Activated T-helper 1 cell treated with anti-CD3 and anti-CD28 coated beads, Interleukin-12 subunit alpha, Interleukin-12 subunit beta, Interleukin-2, Interleukin-4 antibody, amounts not matched to agents 30 ng/mL and 10 ng/mL and 1 ng/mL, durations not matched to agents 14 hours and 24 hours and 36 hours (primary cell): ENCODE measurements at places on chromosomes 6 and 20.

GRCh38 chr6:19873031-19873430 is 35.9 kb downstream of the ID4 start:
- no peak for DNase-seq

GRCh38 chr6:66057034-66057433 is 350.0 kb upstream of the EYS start:
- no peak for DNase-seq

GRCh38 chr6:63278916-63279315 is 40.9 kb downstream of the LGSN start:
- DNase-seq, result no peak

- no peak for DNase-seq
Observed at GRCh38 chr6:136506124-136506799, 44.0 kb downstream of the MAP7 start.

GRCh38 chr6:41371461-41371991 is 36.1 kb downstream of the NCR2 start:
- DNase-seq, result no peak

- DNase-seq, result no peak
Observed at GRCh38 chr6:30741789-30742315, 635 bp downstream of the FLOT1 start.

DNA sequence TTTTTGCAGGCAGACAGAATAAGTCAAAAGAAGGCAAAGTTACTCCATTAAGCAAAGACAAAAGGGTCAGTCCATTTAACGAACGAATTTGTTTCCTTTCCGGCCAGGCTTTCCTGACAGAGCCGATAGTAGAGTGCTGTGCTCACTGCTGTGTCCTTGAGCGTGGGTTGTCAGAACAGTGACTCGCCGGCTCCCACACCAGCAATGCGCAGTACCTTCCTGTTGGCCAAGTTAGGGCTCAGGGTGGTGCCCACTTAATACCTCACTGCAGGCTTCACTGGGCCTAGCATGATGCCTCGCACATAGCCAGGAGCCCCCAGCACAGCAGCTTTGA is 294.7 kb downstream of the FOXC1 start:
- DNase-seq, result no peak

- no peak for DNase-seq
Observed at GRCh38 chr6:162408826-162409535, 318.6 kb downstream of the PRKN start.

GRCh38 chr6:5905431-5906339 is 101.0 kb downstream of the NRN1 start:
- DNase-seq, result no peak

DNA sequence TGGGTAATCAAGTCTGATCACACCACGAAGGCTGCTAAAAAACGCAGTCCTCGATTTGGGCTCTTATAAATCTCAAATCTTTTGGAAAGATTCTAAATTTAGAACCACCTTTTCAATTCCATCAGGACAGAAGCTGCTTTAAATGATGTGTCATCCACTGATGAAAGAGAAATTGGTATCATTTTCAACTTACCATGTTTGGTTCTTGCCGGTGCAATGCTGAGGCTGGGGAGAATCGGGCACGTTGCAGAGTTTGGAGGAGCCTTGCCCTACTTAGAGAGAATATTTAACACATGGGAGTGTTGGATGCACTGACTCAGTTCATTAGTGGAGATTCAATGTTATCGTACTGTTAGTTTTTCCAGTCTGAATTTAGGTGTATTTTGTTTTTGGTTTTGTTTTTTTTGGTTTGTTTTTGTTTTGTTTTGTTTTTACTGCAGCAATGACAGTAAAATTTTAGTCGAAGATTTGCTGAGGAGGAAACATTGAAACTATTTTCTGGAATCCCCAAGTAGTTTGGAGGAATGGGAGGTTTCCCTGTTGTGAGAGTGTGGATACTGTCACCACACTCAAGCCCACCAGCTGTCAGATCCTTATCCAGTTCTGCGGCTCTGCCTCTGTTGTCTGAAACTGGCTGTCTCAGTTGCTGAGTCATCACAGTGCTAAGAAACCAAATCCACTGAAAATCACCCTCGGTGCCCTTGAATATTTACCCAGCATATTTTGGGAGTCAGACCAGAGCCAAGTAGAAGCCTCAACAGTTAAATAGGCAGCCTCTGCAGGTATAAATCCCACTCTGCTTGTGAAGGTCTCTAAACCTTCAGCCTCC is 497.0 kb downstream of the BTBD3 start:
- DNase-seq, result no peak

- no peak for DNase-seq
Observed at GRCh38 chr20:36850759-36851158, 25.2 kb upstream of the TLDC2 start.

DNA sequence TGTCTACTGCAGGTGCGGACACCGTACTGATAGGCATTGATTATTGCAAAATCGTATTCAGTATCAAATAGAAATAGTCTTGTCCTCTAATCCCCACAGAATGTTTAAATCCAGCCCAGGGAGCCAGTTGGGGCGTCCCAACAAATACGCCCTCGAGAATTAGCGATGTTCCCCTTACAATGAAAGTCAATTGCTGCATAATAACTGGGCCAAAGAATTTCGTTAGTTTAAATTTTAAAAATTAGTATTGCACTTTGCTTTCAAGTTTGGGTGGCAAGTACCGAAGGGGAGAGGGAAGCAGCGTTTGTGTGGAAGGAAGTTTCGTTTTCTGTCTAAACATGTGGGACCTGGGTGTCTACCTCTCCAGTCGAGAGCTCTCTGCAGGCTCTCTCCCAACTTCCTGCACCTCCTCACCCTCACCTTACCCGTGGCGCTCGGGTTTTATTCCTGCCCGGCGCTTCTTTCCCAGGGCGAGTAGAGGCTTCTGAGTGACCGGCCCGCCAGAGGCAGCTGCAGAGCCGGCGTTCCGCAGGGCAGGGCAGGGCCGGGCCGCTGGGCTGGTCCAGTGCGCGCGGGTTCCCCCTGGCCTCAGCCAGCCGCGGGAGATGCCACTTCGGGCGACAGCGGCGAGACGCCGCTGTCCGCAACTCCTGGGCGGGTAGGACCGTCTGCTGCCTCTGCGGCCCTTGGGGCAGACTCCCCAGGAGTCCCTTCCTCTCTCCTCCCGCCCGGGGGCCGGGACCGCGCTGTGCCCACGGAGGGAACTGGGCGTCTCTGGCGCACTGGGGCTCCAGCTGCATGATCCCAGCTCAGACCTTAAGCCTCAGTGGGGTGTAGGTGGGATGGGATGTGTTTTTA is 862 bp upstream of the TFAP2C start:
- DNase-seq, result no peak

GRCh38 chr20:8964959-8965562 is 103.8 kb upstream of the PLCB4 start:
- no peak for DNase-seq

- no peak for DNase-seq
Observed at GRCh38 chr6:101086473-101086872, 205.3 kb upstream of the ASCC3 start.

GRCh38 chr6:43089874-43090558 is 13.9 kb downstream of the PTK7 start:
- no peak for DNase-seq

- DNase-seq, result no peak
Observed at GRCh38 chr6:88167352-88167937, 1.3 kb upstream of the CNR1 start.

DNA sequence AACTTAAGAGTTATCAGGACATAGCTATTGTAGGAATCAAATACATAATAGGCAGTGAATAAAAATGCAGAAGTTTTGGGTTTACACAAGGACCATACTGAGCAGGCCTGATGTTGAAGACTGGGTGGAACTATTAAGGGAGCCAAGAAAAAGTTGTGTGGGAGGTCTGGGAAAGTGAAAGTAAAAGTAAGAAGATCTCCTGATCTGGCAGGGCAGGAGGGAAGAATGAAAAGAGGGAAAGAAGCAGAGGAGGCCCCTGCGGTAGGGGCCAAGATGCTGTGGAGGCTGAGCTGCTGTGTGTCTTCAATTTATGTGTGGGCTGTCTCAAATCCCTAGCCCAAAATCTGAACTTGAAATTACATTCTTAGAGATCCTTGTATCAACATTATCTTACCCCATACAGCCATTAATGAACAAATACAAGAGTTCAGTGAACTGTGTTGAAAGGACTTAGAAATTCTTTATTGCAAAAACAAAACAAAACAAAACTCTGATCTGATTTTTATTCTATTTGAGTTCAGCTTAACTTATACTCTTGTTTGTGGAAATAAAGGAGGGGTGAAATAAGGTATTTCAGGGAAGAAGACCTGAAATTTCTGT is 1183.8 kb downstream of the HACE1 start:
- DNase-seq, result no peak

DNA sequence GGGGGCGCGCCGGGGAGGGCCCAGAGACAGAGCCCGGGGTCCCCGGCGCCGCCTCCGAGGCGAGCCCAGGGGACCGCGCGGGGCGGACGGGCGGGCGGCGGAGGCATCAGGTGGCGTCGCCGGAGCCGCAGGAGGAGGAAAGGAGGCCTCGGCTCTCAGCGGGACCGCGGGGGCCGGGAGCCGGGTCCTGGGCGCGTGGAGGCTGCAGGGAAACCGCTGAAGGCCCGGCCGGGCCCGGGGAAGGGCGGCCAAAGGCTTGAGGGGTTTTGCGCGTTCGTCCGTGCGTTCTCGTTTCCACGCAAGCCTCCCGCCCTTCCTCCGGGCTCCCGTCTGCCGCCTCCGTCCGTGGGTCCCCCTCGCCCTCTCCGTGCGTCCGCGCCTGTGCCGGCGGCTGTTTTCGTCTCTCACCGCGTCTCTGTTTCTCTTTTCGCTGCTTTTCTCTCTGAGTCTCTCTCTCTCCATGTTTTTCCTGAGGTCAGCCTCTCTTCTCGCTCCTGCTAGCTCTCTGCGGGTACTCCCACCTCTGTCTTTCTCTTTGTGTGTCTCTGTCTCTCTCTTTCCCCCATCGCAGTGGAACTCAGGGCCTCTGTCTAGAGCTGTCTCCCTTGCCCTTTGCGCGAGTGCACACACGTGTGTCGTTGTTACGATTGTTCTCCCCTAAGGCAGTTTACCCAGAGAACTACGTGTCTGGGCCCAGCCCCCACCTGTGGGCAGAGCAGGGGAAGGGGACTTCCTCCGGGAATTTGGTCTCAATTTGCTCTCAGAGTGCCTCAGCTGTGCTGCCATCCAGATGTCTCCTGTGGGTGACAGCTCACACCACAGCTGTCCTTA is 2.1 kb downstream of the IRF4 start:
- no peak for DNase-seq

GRCh38 chr6:20630136-20630535 is 95.9 kb downstream of the CDKAL1 start:
- DNase-seq, result no peak

DNA sequence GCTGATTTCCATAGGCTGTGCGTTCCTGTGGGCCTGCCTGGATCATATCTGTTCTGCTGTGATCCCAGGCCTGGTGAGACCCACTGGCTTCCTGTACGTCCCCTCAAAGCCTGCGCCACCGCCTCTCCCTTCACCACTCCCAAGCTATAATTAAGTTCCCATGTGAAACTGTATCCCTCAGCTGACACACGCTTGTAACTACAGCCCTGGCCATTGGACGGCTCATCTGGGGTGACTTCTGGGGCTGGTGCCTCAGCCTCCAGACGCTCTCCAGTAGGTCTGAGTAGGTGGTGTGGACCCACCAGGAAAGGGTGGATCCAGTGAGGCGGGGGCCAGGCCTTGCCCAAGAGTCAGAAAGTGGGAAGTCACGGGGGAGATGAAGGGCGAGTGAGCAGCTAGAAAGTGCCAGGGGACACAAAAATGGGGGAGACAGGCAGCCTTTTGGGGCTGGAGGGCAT is 21.0 kb downstream of the PPARD start:
- no peak for DNase-seq

DNA sequence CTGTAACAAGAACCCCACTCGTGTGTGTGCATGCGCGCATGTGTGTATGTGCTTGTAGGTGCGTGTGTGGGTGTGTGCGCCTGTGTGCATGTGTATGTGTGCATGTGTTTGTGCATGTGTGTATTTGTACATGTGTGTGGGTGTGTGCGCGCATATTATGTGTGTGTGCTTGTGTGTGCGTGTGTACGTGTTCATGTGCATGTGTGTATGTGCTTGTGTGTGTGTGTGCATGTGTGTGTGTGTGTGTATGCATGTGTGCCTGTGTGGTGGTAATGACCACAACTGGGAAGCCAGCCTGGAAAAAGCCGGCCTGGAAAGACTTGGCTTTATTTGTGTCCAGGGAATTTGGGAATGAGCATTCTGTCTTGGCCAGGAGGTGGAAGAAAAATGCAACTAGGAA is 157.5 kb downstream of the PAX1 start:
- no peak for DNase-seq

DNA sequence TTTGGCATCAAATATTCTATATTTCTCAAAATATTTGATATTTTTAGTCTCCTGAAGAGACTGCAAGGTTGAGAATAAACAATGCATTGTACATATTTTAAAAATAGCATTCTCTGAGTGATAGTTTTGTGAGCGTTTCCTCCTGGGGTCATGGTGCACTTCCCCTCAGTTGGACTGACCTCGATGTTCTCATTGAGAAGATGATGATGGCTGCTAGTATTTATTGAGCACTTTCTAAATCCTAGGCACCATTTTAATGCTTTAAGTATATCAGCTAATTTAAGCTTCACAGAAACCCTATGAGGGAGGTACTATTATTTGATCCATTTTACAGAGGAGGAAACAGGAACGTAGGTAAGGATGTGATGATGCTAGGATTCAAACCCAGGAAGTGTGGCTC is 18.2 kb downstream of the DSE start:
- DNase-seq, result no peak

DNA sequence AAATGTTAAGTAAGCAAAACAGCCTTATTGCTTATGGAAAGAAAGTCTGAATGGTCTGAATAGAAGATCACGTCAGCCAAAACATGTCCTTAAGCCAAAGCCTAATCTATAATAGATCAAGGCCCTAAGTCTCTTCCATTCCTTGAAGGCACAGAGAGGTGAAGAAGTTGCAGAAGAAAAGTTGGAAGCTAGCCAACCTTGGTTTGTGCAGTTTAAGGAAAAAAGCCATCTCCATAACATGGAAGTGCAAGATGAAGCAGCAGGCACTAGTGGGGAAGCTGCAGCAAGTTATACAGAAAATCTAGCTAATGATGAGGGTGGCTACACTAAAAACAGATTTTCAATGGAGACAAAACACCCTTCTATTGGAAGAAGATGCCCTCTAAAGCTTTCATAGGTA is 29.1 kb downstream of the LRRN4 start:
- DNase-seq, result no peak

- no peak for DNase-seq
Observed at GRCh38 chr6:71289039-71289801, 609 bp downstream of the OGFRL1 start.
